Liver (tissue), 10 donors: ENCODE measurements at places on chromosomes 3 and 15. TPM values are rescaled to one million over a fixed set of nuclear protein-coding genes. Genes with fewer than 3 reads are reported as not detected.

TEX55 gene
- not detected for total RNA-seq

GMPS gene
- total RNA-seq, result 16.1 TPM

PEX11A gene
- 6.6 TPM for total RNA-seq

AHSG gene
- 965 TPM for total RNA-seq

TXNRD3 gene
- total RNA-seq, result 7.3 TPM

VWA5B2 gene
- total RNA-seq, result under 0.01 TPM

SAMMSON gene
- total RNA-seq, result not detected

ABTB1 gene
- total RNA-seq, result 9.8 TPM

WDR93 gene
- total RNA-seq, result not detected

GOLGA8T gene
- total RNA-seq, result 0.08 TPM

REC114 gene
- total RNA-seq, result not detected

PP2D1 gene
- total RNA-seq, result not detected
